MCF 10A (cell line): ENCODE measurements at places on chromosomes 3 and 15. TPM values are rescaled to one million over a fixed set of nuclear protein-coding genes. Genes with fewer than 3 reads are reported as not detected.
A peak's percentile ranks its signal among the peaks of the same experiment; 100 is the strongest.

DNA sequence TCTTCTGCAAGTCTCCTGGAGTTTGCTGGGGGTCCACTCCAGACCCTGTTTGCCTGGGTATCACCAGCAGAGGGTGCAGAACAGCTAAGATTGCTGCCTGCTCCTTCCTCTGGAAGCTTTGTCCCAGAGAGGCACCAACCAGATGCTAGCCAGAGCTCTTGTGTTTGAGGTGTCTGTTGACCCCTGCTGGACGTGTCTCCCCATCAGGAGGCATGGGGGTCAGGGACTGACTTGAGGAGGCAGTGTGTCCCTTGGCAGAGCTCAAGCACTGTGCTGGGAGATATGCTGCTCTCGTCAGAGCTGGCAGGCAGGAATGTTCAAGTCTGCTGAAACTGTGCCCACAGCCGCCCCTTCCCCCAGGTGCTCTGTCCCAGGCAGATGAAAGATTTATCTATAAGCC, 86.5 kb downstream of the TPRG1 start:
- no peak for DNase-seq

The GXYLT2 gene
- 3.9 and 4.1 TPM in 2 replicates for total RNA-seq

The CCR1 gene
- total RNA-seq: not detected in 2 replicates

DNA sequence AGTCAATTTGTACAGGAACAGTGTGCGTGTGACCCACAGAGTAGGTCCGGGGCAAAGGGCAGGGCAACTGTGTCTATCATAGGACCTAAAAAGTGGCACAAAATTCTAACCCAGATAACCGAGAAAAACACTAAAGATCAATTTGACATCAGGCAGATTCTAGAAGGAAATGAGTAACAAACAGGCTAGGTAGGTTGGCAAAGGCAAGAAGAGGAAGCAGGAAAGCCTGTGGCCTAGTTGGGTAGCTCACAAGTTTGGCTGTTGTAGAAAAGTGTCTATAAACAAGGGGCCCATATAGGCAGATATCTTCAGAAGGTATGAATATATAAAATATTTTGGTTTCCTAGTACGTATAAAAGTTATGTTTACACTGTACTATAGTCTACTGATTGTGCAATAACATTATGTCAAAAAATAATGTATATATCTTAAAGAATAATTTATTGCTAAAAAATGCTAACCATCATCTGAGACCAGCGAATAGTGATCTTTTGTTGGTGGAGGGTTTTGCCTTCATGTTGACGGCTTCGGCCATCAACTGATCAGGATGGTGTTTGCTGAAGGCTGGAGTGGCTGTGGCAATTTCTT, 13.3 kb upstream of the OR5K1 start:
- no peak for DNase-seq

- peak; percentile 12 for DNase-seq
Measured at GRCh38 chr3:9750556-9751411, 1.0 kb downstream of the OGG1 start.

The ALPK3 gene
- 0.07 and 0.10 TPM in 2 replicates for total RNA-seq

The CACNA2D3 gene
- 1.5 and 2.3 TPM in 2 replicates for total RNA-seq

The HTR3E gene
- not detected in 2 replicates for total RNA-seq

The ANKRD34C gene
- total RNA-seq: not detected in 2 replicates

The GOLGA6A gene
- total RNA-seq: not detected in 2 replicates

GRCh38 chr3:58198804-58199203, 12.0 kb downstream of the DNASE1L3 start:
- no peak for DNase-seq
